Erythroblast (primary cell): ENCODE measurements at places on chromosomes 4 and X.

- no peak for DNase-seq
Measured at GRCh38 chr4:41509451-41509866, 28.5 kb upstream of the LIMCH1 start.

GRCh38 chr4:18209448-18209847 is 187.9 kb upstream of the LCORL start:
- DNase-seq = no peak

- DNase-seq = no peak
Measured at GRCh38 chr4:182831376-182831775, 85.8 kb downstream of the DCTD start.

- no peak for DNase-seq
Measured at GRCh38 chrX:38004046-38004445, 2.3 kb upstream of the SYTL5 start.

- DNase-seq = no peak
Measured at GRCh38 chr4:115501656-115502055, 388.2 kb upstream of the NDST4 start.

GRCh38 chrX:50202539-50202938 is 1.7 kb upstream of the AKAP4 start:
- no peak for DNase-seq

- DNase-seq = no peak
Measured at GRCh38 chr4:137534516-137534915, 2.2 kb upstream of the PCDH18 start.

DNA sequence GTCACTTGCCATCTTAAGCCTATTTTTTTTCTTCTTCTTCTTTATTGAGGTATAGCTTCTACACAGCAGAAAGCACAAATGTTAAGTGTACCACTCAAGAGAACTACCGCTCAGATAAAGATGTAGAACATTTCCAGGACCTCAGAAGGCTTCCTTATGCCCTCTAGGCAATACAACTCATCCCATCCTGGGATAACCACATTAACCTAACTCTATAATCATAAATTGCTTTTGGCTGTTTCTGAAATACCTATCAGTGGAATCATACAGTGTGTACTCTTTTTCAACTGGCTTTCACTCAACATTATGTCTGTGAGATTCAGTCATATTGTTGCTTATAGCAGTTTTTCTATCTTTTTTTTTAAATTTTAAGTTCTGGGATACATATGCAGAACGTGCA is 51.7 kb downstream of the ARFIP1 start:
- DNase-seq = no peak

DNA sequence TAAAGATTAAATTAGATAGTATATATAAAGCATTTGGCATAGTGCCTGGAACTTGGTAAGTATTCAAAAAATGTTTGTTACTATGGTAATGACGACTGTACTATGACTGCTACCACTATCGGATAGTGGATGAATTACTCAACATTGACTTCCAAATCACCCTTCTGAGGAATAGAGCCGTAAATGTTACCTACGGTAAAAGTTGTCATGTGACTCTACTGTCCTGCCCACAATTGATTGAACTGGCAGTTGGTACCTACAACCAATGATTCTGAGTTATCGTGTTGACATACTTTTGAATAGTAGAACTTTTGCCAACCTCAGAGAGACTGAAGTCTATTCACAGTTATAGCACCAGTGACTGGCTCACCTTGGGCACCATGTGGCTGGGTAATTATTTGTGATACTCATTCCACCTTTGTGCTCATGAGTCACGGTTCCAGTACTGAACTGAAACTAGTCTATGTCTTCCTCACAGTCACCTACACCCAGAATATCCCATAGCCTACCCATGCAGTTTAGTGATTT is 185.5 kb upstream of the PITX2 start:
- no peak for DNase-seq

GRCh38 chrX:47854474-47854873 is 17.8 kb downstream of the ZNF81 start:
- DNase-seq = peak; percentile 21

- no peak for DNase-seq
Measured at GRCh38 chr4:151887031-151887815, 126.4 kb upstream of the GATB start.

GRCh38 chr4:68324519-68325262 is 25.2 kb downstream of the YTHDC1 start:
- DNase-seq = no peak

DNA sequence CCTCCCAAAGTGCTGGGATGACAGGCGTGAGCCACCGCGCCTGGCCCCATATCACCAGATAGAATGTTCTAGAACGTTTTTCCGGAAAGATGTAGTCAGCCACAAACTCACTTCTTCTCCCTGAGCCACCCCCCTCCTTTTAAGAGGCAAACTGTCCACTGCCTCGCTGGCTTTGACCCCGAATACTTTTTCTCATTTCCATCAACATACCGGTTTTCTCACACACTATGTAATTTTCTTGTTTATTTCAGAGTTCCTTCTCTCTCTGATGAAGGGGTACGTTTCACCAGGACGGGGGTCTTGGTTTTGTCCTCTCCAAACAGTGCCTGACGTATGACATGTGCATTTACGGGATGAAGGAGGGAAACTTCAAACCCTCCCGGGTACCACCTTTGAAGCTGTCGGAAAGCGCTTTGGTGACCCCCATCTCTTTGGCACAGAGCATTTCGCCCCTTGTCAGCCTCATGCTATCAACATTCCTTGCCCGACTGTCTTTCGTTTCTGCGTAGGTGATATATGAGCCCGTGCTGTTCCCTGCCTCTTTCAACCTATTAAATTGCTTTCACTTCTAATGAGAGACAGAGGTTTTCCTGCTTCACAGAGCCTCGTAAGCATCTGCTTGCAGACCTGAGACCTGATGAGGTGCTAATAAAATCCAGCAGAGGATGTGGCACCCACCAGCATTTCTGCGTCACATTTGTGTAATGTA is 73.8 kb downstream of the CRLF2 start:
- DNase-seq = no peak

DNA sequence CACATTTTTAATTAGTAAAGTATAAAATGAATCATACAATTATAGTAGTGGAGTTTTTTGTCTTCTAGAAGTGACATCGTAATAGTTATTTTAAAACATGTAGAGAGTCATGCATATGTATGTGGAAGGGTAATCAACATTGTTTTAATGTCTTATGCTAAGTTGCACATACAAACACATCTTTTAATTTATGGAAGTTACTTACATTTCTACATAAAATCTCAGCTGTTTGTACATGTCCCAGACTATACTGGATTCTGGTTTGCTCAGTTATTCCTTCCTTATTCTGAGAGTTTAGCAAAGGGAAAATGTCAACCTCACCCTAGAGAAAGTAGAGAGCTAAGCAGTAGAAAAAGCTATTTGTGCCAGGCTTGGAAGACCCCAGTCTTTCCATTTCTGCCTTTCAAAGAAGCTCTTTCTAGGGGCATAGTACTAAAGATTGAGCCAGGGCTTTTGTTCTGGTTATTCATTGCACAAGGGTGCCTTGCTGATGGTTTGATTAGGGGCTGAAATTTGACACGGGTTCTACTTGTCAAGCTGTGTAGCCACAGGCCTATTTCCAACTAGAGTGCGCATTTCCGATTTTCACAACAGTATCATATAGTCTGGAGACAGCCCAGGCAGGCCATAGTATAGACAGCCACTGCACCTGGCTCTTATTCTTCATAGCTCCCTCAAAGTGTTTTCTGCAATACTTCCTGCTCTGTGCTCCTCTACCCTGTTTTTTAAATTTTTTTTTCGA is 106.3 kb downstream of the RPA4 start:
- DNase-seq = no peak

DNA sequence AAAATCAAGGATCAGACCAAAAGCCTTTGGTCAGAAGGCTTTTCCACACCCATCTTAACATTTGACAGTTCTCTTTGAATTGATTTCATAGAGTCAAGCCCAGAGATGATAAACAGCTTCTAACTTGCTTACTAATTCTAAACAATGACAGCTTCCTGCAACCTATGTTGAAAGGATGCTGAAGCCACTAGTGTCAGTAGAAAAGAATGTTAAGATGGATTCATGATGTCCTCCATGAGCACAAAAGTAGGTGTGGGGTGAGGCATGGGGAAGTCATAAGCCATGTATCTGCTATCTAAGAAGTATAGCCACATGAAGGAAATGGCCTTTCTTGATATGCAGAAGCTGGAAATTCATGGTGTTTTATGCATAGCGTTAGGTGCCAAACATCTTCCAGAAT is 269.3 kb downstream of the DHX15 start:
- no peak for DNase-seq

DNA sequence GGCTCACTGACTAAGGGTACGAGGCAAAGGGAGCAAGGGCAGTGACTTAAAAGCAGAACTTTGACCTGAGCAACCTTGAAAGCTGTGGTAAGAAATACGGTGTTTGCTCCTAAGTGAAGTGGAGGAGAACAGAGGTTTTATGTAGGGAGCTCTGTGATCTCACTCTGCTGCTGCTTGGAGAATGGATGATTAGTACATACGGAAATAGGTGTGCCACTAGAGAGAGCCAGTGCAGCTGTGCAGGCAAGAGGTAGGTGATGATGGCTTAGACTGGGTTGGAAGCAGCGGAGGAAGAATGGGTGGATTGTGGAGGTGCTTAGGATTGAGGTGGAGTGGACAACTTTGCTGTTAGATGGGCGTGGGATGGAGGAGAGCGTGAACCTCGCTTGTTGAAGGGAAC is 85.0 kb downstream of the FAM193A start:
- DNase-seq = no peak

DNA sequence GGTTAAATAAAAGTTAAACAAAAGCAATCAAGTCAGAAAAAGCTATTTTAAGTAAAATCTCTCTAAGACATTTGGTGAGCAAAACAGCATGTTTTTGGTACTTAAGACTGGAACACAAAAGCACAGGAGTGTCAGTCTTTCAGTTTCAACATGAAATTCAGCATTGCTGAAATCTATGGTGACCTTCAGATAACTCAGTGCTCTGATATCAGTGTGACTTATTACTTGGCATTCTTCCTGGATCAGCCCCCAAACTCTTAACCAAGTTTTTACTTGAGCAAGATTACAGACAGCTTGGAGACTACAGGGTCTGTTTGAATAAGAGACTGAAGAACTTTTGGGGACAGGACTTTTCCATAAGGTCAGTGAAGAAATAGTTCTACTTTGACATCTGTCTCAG is 437.2 kb downstream of the RAPGEF2 start:
- no peak for DNase-seq

GRCh38 chr4:47368211-47368610 is 95.3 kb downstream of the COMMD8 start:
- DNase-seq = no peak

- DNase-seq = no peak
Measured at GRCh38 chr4:106305435-106306055, 10.5 kb downstream of the TBCK start.

DNA sequence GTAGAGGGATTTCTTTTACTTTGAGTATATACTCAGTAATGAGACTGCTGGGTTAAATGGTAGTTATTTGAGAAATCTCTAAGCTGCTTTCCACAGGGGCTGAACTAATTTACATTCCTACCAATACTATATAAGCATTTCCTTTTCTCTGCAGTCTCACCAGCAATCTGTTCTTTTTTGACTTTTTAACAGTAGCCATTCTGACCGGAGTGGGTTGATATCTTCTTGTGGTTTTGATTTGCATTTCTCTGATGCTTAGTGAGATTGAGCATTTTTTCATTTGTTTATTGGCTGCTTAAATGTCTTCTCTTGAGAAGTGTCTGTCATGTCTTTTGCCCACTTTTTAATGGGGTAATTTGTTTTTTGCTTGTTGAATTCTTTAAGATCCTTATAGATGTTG is 43.3 kb downstream of the SPCS3 start:
- DNase-seq = no peak

- no peak for DNase-seq
Measured at GRCh38 chrX:150211988-150212387, 151.1 kb upstream of the MAMLD1 start.

- no peak for DNase-seq
Measured at GRCh38 chr4:88341227-88342192, 37.1 kb upstream of the HERC6 start.

GRCh38 chr4:99383833-99384392 is 31.4 kb upstream of the ADH1C start:
- no peak for DNase-seq

DNA sequence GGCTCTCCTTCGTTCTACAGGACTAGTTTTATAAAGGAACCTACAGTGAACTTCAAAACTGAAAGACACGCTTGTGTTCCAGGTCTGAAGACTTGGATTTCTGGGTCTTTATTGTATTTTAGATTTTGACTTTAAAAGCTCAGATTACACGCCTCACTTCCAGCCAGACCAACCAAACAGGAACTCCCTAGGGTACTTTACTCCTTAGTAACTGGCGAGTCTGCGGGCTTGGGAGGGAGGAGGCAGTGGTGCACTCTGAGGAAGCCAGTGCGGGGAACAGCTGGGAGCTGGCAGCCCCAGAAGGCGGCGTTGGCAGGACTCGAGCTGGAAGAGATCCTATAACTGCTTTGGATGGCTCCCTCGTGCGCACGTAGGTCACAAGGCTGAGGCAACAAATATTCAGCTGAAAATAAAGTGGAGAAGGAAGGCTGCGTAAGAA is 391 bp upstream of the PHKA1 start:
- peak; percentile 13 for DNase-seq

GRCh38 chrX:8748855-8749254 is 16.9 kb upstream of the ANOS1 start:
- DNase-seq = peak; percentile 12

GRCh38 chrX:136147315-136147901 is at the start of gene FHL1:
Gene FHL1, plus strand, starts transcription at chrX:136147533.
- DNase-seq = peak; percentile 28

GRCh38 chr4:181646864-181647263 is 596.3 kb upstream of the TENM3 start:
- no peak for DNase-seq

DNA sequence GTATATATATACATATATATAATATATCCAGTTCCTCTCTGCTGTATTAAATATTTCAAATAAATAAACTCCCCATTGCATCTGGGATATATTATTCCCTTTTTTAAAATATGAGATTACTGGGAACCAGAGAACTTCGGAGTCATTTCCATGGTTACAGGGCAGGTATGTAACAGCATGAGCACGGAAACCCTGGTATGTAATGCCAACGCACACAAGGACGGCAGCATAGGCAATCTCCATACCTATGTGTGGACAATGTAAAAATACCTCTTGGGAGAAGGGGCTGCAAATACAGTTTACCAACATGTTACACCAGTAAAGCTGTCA is 62.8 kb downstream of the NUDT10 start:
- DNase-seq = no peak

DNA sequence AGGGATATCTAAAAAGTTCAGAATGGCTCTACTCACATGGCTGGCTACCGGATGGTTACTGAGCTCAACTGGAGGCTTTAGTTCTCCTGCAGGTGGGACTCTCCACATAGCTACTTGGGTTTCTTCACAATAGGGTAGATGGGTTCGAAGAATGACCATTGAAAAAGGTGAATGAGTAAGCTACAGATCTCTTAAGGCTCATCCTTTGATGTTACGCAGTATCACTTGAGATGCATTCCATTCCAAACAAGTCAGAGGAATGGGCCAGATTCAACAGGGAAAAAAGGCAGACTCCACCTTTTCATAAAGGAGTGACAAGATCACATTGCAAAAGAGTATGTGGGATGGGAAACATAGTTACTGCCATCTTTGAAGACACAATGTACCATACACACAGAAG is 52.6 kb downstream of the DDX53 start:
- DNase-seq = no peak

- DNase-seq = no peak
Measured at GRCh38 chr4:22510750-22511149, 5.1 kb downstream of the ADGRA3 start.
